NAMALWA (cell line): ENCODE measurements at places on chromosomes 11 and 22.

GRCh38 chr11:32606220-32606619, 22.6 kb downstream of the EIF3M start:
- no peak for DNase-seq

- peak; percentile 77 for DNase-seq
These were observed 17.9 kb upstream of the ADA2 start for GRCh38 chr22:17237038-17237668.

DNA sequence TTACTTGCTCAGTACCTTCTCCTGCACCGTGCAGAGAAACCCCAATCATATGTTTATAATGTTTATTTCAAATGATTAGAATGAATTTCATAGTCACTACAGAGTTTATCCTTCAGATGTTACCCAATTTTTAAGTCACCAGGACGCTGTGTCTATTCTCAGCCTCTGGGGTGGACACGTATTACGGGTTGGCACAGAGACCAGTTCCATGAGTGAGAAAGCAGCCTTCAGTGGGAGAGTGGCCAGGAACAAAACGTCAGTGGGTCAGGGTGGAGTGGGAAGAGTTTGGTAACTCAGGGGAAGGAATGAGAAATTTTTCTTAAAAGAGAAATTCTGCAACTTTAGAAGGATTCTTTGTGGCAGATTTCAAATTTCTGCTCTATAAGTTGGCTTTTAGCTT, 77.1 kb upstream of the MTMR2 start:
- no peak for DNase-seq

DNA sequence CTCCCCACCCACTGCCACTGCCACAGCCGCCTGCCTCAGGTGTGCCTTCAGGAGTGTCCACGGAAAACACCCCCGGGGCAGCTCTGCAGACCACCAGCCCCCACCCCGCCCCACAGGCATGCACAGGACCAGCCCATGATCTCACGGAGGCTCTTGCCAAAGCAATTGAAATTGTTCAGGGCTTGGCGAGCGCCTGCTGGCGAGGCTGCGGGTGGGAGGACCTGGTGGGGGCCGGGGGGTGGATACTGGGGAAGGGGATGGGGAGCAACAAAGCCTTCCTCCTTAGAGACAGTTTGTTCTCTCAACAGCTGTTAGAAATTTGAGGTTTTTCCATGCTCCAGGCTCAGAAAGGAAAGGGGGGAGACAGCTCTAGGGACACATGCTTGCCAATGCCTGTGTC, 274.7 kb downstream of the MN1 start:
- DNase-seq: no peak

GRCh38 chr11:105696000-105696399, 86.1 kb downstream of the GRIA4 start:
- peak; percentile 2 for DNase-seq

DNA sequence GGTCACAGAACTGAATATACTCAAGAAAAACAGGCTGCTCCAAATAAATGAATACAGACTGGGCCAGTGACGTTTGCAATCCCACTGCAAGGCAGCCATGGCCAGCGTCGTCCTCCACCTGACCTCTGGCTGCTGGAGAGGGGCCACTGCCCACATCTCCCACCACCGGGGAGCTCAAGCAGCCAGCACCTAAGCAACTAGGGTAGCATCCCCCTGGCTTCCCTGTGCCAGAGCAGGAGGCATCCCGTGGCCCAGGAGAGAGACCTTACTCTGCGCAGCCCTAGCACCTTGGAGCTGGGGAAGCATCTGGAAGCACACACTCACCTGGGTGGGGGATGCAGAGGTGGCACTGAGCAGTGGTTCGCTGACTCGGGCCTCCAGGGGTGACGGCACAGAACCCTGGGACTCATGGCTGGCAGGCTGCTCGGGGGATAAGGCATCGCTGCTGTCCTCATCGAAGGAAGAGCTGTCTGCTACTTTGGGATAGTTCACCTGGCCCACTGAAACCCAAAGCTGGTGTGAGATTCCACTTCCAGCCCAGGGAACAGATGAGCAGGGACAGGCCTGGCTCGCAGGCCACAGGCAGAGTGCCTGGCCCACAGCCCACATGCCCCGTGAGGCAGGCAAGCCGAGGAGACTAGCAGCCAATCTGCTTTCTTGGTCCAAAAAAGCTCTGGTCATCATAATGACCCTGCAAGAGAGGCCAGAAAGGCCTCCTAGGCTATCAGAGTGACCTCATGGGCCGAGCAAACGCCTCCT, 53.7 kb downstream of the SGSM3 start:
- DNase-seq: no peak
